ENCODE measurements at places on chromosomes 11 and 22. TPM values are rescaled to one million over a fixed set of nuclear protein-coding genes. Genes with fewer than 3 reads are reported as not detected.

CLDN5 gene
- 360 TPM for total RNA-seq

TTC36 gene
- total RNA-seq, result 0.40 TPM

PANX1 gene
- 28.8 TPM for total RNA-seq

TUB gene
- total RNA-seq, result 1.3 TPM

SIK3 gene
- total RNA-seq, result 7.2 TPM

MISFA gene
- total RNA-seq, result 0.28 TPM

PRAME gene
- total RNA-seq, result not detected

OSM gene
- total RNA-seq, result not detected

LMF2 gene
- total RNA-seq, result 29.5 TPM

RBMXL2 gene
- total RNA-seq, result 0.04 TPM

XKR3 gene
- not detected for total RNA-seq

GLYATL1 gene
- total RNA-seq, result not detected

F2 gene
- total RNA-seq, result 0.14 TPM

RIC3 gene
- under 0.01 TPM for total RNA-seq

CCDC15 gene
- 2.6 TPM for total RNA-seq

FAM111B gene
- total RNA-seq, result 18.0 TPM

VPS26B gene
- 28.9 TPM for total RNA-seq

EHF gene
- total RNA-seq, result 0.07 TPM

DBX1 gene
- total RNA-seq, result not detected

MMP12 gene
- not detected for total RNA-seq

NELL1 gene
- not detected for total RNA-seq

CAPN5 gene
- total RNA-seq, result 7.5 TPM

GRIK4 gene
- total RNA-seq, result 0.07 TPM

SHANK3 gene
- 12.2 TPM for total RNA-seq
